Naive thymus-derived CD8-positive, alpha-beta T cell (primary cell): ENCODE measurements at places on chromosomes 2 and 18. TPM values are rescaled to one million over a fixed set of nuclear protein-coding genes. Genes with fewer than 3 reads are reported as not detected.

DNA sequence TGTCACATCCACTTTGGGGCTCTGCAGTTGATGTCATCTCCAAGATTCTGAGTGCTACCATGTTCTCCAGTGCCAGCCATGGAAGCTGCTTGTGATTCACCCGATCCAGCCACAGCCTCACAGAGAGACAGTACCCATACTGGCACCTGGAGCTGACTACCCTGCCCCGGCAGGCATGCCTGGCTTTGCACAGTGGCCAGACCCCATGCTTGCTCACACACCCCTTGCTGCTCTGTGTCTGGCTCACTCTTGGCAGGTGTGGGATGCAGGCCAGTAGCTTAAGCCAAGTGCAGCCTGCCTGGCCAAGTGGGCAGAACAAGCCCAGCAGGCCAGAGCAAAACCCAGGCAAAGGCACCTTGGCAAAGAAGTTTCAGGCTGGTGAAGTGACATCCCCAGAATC, 828.4 kb upstream of the VRK2 start:
- H3K36me3 ChIP-seq, result no peaks in the 10 kb centered on the region
- H3K4me1 ChIP-seq, result no peaks in the 10 kb centered on the region

GRCh38 chr2:86697551-86698104, 22.5 kb upstream of the RMND5A start:
- H3K27me3 ChIP-seq, result no peaks in the 10 kb centered on the region
- H3K4me1 ChIP-seq, result peaks cover 9% of the 10 kb centered on the region
- peaks cover 9% of the 10 kb centered on the region for H3K36me3 ChIP-seq
- DNase-seq, result no peak
- H3K4me3 ChIP-seq, result peak overlapping the region; percentile 28

UGT1A4 gene
- not detected for total RNA-seq

LBX2 gene
- total RNA-seq, result not detected
